ENCODE measurements at places on chromosomes 4 and X.

GRCh38 chr4:42643685-42644084, 13.2 kb downstream of the ATP8A1 start:
- no peak for DNase-seq

- no peak for DNase-seq
Observed at GRCh38 chr4:6253111-6253510, 16.5 kb upstream of the WFS1 start.

DNA sequence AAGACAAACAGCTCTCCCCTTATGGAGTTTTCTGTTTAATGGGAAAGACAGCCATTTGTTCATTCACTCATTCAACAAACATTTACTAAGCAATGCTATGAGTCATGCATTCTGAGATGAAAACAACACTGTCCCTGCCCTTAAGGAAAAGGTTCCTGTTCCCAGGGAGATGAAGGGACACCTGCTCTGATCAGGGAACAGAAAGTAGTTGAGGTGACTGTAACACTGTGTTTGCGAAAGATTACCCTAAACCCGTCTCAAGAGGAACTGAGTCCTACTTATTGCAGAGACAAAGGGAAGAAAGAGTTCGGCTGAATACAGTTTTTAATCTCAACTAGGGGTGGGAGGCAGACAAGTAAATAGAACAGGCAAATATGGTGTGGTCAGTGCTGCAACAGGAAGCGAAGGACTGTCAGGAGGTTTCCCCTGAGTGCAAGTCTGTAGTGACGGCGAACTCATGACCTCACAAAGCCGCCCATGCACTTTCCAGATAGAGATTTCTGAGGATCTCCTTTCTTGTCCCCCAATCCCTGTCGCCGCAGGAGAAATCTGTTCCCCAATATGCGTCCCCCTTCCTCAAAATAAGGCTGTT, 712 bp downstream of the STX18 start:
- DNase-seq: no peak

GRCh38 chr4:73705056-73705432, 35.3 kb upstream of the CXCL8 start:
- DNase-seq: no peak

DNA sequence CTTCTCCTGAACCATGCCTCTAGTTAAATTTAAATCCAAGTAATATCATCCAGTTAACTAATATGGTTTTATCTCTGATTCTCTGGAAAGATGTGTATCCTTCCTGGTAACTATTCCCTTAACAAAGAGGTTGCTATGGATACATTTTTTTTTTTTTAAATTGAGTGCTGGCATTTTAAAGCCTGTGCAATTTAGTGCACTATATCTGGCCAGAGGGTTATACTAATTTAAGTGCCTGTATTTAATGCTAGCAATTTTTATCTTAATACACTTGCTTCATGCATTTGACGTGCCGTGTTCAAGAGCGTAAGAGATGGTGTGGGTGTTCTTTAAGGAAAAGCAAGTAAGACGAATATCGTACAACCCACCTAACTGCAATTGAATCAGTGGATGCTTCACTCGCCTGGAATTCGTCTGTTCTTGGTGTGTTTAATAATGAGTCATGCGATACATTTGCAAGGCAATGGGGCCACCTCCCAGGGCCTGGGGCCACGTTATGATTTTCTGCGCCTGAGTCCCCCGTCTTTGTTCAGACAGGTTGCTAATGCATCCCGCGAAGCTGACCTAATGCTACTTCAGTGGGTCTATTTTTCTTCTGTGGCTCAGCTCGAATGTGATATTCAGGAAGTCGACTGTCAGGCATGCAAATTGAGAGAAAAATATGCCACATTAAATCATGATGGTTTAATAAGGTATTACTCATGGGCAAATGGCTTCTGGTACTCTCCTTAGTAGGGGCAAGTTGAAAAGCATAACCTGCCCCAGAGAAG, 14.2 kb upstream of the MID1 start:
- no peak for DNase-seq

GRCh38 chr4:39613093-39613656, 25.5 kb downstream of the SMIM14 start:
- DNase-seq: no peak

DNA sequence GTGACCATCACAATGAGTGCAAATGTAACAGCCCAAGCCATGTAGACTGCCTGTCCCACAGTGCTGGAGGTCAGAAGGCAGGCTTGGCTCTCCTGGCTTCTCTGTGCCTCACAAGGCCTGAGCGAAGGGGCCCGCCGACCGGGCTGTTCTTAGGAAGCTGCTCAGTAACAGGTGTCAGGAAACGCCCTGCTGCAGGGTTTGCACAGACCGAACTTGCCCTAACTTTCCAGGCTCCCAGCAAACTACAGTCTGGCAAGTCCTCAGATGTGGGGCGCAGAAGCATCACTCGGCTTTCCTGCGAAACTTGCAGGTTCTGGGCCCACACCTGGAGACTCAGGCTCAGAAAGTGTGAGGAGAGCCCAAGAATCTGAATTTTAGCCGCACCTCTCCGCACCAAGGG, 87.6 kb downstream of the CRMP1 start:
- DNase-seq: no peak

DNA sequence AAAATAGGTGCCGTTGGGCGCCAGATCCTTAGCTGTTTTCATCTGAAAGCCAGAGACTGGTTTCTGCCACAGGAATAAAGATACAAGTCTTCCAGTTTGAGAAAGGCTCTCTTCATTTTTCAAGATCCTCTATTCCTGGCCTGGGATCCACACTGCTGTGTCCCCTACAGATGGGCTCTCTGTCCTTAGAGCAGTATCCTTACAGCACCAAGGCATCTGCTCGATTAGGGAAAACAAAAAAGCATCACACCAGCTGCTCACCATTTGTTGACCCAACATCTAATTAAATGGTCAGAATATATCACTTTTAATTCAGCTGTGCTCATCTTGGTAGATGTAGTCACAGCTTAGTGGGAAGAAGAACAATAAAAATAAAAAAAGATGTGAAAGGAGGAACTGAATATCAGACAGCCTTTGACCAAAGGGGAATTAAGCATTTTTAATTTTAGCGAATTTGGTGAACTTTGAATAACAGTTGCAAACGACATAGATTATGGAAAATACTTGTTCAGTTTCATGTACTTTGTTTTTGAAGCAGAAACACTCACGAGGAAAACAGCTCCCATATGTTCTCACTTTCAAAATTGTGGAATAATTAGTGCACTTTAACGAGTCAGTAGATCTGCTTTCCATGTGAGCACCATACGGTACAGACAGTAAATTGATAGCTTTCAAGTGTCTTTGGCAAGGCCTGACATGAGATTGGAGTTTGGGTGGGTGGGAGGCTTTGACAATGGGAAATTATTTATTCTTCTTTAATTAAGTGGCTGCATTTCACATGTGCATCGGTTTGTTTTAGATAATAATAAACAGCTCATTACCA, 148.4 kb upstream of the CLNK start:
- no peak for DNase-seq

GRCh38 chr4:186500721-186501304, 54.6 kb downstream of the MTNR1A start:
- DNase-seq: no peak

DNA sequence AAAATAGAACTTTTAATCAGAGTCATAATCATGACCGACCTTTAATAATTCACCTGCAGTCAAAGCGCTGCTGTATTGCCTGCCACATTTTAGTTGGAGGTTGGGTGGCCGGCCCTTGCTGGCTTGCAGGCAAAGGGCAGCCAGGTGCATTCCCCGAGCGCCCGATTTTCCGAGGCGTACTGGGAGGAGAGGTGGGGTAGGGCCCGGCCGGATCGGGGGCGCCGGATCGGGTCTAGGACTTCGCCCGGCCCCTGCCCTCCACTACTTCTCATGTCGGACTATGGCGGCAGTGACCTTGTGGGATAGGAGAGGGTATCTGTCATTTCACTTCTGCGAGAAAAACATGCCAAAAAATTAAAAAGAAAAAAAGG, 2.5 kb upstream of the RS1 start:
- no peak for DNase-seq
